NCI-H187 treated with DMSO at 0.1 percent for 48 hours (cell line): ENCODE measurements at places on chromosomes 1 and 21.

DNA sequence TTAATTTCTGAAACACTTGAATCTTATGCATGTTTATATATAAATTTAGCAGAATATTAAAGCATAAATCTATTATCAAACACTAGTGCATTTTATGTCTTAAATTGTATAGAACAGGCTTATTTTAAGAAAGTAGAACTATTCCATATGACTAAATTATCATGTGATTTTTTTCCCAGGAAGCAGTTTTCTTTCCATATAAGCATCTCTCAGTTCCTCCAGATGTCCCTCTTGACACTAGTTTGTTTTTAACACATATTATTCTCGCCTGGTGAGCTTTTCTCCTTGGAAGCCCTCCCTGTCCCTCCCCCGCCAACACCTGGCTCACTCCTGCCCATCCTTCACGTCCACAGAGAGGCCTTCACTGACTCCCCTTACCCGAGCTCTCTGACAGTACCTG lies 48.3 kb upstream of the BCAR3 start:
- DNase-seq, result no peak

- DNase-seq, result no peak
These were observed 31.0 kb upstream of the LMX1A start for GRCh38 chr1:165387505-165387904.

- DNase-seq, result no peak
These were observed 90.1 kb downstream of the PGBD5 start for GRCh38 chr1:230335861-230336522.

DNA sequence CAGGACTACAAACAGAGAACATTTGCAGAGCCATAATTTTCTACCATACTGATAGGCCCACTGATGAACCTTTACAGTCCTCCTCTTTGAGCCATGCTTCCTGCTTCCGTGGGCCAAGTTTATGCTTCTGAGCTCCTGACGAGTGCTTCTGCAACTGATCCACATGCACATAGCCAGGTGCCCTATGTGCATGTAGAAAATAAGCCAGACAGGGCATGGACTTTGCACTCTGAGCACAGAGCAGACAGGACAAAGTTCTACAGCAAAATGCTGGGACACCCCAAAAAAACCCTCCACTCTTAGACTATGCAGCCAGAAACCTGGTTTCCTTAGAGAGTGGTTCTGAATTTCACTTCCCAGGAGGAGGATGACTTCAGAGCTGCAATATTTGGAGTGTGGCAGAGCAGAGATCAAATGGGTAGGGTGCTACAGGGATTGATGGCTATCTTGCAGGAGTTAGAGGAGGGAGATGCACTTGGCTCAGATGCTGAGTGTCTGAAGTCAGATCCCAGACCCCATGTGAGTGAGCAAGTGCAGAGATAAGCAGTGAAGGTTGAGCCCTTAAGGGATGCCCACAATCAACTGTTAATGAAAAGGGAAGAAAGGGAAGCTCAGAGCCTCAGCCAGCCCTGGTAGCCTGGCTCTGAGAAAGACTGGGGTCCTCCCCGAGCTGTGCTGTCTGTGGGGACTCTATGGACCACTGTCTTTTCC lies 230.9 kb downstream of the DUSP10 start:
- DNase-seq, result no peak

DNA sequence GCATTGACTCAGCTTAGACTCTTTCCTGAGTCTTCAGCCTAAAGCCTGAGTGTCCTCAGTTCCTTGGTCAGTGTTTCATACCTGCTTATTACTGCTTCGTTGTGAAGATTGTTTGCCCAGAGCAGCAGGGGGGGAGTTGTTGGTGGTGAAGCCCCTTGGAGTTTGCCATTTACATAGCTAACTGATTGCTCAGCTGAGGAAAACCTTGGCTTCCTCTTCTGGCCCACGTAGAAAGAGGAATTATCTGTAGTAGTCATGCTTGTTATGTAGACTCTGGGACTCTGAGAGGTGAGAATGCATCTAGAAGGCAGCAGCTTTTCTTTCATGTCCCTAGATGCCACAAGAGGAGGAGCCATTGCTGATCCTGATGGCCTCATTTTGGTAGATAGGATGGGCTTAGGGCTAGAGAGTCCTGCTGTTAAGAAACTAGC lies 125.9 kb downstream of the MAST2 start:
- DNase-seq, result no peak

DNA sequence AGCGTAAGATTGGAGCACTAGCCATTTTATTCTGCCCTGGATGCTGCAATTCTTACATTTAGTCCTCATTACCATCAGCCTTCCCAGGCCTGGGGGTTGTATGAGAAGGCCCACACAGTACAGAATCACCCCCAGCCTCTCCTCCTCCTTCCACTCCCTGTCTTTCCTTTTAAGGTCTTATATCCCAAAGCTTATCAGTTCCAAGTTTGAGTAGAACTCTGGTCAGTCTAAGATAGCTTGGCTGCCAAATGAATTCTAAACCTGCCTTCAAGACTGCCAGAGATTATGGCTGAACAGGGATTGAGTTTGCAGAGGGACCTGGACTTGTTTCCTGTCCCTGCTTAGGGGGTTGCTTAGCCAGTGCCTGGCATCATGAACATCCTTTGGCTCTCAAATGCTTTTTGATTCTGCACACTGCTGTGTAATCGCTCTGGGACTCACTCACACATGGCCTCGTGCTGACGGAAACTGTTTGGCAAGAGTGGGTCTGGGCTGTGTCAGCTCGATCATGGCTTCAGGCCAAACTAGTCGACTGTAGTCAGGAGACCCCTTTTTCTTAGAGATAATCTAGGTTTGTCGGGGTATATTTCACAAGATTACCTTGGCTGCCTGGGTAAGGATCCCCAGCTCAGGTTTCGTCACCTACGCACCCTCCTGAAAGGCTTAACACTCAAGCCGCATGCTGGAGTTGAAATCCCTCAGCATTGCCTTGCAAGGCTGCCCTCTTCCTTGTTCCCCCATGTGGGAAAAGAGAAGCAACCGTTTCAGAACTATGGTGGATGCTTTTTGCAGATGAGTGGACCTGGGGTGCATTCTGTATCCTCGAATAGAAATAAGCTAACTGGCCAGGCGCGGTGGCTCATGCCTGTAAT lies 252.6 kb downstream of the NFIA start:
- DNase-seq, result no peak

- no peak for DNase-seq
These were observed 148.9 kb upstream of the RUNX1 start for GRCh38 chr21:35197992-35198431.
